ENCODE measurements at places on chromosomes 7 and 10.

- no peak for DNase-seq
Measured at GRCh38 chr7:25399000-25399750, 170.9 kb upstream of the NPVF start.

DNA sequence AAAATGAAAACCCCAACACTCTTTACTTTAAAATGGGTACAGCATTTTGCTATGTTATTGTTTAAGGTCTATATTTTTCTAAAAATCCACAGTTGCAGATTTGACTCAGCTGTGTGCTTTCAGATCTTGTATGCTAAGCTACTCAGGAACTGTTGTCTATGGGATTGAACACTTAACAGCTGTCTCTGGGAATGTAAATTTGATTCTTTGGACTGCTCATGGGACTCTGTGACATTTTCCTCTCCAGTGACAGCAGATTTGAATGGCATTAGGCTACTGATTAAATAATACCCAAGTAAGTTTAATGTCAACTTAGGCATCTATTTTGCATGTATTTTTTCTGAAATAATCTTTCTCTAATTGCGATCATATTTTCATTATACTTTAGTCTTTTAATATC lies 1.7 kb upstream of the CD36 start:
- DNase-seq, result no peak

DNA sequence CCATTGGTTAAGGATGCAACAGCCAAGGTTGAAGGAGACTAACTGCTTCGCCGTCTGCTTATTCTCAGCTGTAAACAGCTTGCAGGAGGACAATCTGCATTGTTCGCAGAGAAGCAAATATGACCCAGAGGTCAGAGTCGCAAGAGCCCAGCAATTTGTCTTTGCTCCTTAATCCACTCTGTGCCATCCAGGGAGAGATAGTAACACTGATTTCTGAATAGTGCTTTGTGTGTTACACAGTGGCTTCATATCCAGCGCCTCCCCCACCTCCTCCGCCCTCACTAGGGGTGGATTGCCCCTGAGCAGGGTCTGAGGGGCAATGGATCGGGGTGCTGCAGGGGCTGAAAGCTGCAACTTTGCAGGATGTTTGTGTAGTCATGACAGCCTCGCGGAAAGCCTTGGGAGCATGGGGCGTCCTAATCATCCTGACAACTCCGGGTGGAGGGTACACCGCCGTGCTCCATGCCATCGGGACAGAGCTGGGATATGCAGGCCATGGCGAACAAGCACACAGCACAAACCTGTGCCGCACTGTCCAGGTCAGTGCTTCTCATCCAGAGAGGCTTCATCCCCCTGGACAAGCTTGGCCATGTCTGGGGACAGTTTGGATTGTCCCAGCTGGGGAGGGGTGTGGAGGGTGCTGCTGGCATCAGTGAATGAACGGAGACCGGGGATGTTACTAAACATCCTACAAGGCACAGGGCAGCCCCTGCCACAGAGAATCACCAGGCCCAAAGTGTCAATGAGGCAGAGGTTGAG lies 103.1 kb upstream of the INSIG1 start:
- DNase-seq, result no peak

GRCh38 chr7:10439027-10439426 lies 534.6 kb upstream of the PHF14 start:
- DNase-seq, result no peak

GRCh38 chr7:47957156-47957555 lies 8.9 kb upstream of the PKD1L1 start:
- DNase-seq, result no peak

GRCh38 chr10:36111676-36112075 lies 469.6 kb upstream of the FZD8 start:
- no peak for DNase-seq

DNA sequence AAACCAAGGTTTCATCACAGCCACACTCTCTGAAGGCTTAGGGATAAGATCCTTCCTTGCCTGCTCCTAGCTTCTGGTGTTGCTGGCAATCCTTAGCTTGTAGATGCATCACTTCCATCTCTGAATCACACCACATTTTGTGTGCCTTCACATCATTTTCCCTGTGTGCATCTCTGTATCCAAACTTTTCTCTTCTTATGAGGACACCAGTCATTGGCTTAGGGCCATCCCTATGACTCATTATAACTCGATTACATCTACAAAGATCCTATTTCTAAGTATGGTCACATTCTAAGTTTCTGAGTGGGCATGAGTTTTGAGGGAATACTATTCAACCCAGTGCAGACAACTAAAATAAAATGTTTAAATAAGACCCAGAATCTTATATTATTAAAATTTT lies 121.7 kb downstream of the C7orf25 start:
- no peak for DNase-seq

DNA sequence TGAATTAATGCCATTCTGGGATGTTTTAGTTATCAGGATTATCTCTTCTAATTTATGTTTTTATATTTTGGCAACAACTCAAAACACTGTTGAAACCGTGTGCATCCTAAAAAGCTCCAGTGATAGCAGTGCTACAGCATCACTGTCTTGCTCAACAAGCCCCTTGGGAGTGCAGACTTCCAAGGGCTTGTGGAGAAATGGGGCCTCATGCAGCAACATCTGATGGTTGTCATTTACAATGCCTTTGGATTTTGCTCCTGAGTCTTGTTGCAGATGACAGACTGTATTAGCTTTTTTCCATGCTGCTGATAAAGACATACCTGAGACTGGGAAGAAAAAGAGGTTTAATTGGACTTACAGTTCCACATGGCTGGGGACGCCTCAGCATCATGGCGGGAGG lies 515.4 kb downstream of the NEBL start:
- DNase-seq, result no peak

GRCh38 chr7:38086857-38087256 lies 91.2 kb upstream of the STARD3NL start:
- no peak for DNase-seq

- DNase-seq, result peak; percentile 42
Measured at GRCh38 chr10:6347391-6347951, 144.7 kb downstream of the PFKFB3 start.

DNA sequence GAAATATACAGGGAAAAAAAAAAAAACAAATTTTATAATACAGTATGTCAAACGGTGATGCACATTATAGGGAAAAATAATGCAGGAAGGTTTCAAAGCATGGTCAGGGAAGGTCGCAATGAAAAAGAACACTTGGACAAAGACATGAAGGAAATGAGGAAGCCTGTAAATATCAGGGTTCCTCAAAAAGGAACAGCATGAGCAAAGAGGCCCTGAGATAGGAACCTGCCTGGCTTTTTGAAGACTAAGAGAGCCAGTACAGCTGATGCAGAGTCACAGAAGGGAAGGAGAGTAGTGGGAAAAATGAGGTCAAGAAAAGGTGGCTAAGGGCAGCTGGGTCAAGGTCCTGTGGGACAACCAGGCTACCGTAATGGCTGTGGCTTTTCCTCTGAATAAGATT lies 1.9 kb downstream of the VPS41 start:
- no peak for DNase-seq

DNA sequence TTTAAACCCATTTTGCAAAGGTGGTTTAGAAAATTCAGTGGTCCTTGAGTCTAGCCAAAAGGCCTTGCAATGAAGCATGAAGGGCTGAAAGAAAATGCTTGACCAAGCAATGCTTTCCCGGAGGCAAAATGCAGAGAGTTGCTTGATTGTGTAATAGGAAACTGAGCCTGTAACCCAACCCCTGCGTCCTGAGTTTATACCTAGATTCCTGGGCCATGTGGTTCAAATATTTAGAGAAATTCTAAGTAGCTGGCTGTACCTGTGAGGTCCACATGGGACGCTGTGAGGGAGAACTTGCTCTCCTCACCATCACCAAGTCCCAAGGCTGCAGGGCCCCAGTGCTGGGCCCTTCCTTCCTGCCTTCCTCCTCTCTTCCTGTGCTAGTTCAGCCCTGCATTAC lies 45.7 kb downstream of the CXCL12 start:
- DNase-seq, result no peak

- no peak for DNase-seq
Measured at GRCh38 chr7:82036146-82036886, 266.5 kb upstream of the HGF start.

All from CD4-positive, alpha-beta T cell treated with Interferon alpha-2 for 1 hour (primary cell).